ENCODE measurements at places on chromosomes 4 and X.

DNA sequence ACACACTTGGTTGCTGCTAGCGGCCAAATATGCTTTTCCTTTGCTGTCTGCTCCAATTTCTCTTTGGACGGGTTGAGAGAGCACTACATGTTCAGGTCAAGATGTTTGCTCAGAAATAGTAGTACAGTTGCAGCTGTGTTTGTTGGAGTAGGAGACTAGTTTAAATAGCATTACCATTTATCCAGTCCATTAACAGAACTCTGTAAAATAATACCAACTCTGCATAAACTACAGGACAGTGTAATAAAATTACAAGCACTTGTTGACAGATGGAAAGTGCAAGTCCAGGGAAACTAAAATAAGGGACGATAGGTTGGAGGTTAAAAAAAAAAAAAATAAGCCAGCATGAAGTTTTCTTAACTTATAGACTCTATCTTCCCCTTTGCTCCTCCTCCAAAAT lies 20.2 kb downstream of the SLIT2 start:
- no peak for DNase-seq

DNA sequence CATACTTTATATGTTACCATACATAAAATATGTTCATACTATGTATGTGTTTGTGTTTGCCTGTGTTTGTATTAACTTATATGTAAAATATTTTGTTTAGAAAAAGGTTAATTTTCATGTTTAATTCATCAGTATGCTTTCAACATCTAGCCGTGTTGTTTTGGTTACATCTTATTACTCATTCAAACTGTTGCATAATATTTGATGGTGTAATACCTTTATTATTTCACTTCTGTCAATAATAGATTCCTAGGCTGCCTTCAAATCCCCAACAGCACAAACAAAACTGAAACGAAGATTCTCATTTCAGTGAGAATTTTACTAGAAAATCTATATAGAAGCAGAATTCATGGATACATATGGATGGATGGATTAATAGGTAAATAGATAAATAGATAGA lies 462.3 kb upstream of the ADGRL3 start:
- no peak for DNase-seq

- no peak for DNase-seq
These were observed 165.3 kb upstream of the RPS6KA3 start for GRCh38 chrX:20432048-20432447.

GRCh38 chrX:1658071-1658491 lies 43.2 kb downstream of the ASMT start:
- DNase-seq = no peak

DNA sequence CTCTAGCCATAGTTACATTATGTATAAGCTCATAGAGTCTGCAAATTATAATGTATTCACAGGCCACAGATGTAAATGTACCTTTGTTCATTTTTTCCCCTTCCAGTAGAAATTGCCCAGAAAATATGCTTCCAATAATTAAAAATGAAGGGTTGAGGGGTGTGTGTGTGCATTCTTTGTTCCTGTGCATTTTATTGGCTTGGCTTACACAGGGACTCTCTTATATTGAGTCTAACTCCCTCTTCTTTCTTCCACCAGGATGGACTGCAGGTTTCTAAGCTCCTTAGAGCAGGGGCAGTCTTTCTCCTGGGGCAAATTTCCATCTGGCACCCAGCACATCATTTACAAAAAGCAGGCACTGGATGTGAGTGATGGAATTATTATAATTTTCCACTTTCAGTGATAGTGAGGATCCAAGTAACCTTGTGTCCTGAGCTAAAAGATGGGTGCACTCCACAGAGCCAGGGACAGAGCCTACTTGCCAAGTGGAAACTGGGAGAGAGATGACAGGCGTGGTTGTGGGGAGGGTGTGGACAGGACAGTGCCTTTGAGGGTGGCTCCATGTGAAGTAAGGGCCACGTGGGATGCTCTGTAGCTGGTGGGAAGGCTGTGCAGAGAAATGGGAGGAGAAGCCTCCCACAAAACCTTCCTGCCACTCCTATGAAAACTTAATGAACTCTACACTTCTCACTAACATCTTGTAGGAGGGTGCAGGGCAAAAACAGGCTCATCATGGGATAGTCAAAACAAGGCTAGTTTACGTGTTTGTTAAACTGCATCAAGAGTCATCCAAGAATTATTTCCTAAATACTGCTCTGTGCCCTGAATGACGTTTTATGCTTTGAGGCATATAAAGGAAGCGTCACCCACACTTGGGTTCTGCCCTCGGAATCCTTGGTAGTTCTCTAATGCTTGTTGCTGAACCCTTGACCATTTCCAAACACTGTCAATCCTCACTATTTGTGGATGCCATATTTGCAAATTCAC lies 16.0 kb downstream of the IGFBP7 start:
- DNase-seq = no peak
